Activated T-cell treated with anti-CD3 and anti-CD28 coated beads, Interleukin-2, amount 50 U/mL, for 72 hours (primary cell): ENCODE measurements at places on chromosomes 2 and 18. TPM values are rescaled to one million over a fixed set of nuclear protein-coding genes. Genes with fewer than 3 reads are reported as not detected.

- no peak for DNase-seq
Measured at GRCh38 chr2:212548455-212548819, 9.8 kb upstream of the ERBB4 start.

- no peak for DNase-seq
Measured at GRCh38 chr2:70926042-70926441, 9.7 kb upstream of the ATP6V1B1 start.

DNA sequence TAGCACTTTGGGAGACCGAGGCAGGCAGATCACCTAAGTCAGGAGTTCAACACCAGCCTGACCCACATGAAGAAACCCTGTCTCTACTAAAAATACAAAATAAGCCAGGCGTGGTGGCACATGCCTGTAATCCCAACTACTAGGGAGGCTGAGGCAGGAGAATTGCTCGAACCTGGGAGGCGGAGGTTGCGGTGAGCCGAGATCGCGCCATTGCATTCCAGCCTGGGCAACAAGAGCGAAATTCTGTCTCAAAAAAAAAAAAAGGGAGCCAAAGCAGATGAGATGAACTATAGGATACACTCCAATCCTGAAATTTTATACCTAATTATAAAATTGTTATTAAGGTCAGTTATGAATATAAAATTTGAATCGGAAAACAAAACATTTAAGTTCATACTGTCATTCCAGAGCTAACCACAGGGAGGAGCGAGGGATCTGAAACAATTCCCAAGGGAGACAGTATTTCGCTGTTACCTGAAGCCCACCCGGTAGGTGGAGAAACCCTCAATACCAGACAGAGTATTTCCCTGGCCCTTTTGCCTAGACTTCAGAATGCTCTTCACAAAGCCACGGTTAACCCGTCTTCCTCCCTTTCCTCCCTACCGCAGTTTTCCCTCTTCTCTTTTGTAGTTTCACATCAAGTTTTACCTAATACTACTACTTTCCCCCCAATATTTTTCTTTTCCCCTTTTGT, 1.4 kb downstream of the PPM1G start:
- no peak for DNase-seq

- DNase-seq: no peak
Measured at GRCh38 chr2:95669441-95669991, 77.7 kb downstream of the TRIM43 start.

GRCh38 chr2:43605851-43606250, 10.0 kb upstream of the THADA start:
- no peak for DNase-seq

The RAPH1 gene
- 3.7 TPM for total RNA-seq

DNA sequence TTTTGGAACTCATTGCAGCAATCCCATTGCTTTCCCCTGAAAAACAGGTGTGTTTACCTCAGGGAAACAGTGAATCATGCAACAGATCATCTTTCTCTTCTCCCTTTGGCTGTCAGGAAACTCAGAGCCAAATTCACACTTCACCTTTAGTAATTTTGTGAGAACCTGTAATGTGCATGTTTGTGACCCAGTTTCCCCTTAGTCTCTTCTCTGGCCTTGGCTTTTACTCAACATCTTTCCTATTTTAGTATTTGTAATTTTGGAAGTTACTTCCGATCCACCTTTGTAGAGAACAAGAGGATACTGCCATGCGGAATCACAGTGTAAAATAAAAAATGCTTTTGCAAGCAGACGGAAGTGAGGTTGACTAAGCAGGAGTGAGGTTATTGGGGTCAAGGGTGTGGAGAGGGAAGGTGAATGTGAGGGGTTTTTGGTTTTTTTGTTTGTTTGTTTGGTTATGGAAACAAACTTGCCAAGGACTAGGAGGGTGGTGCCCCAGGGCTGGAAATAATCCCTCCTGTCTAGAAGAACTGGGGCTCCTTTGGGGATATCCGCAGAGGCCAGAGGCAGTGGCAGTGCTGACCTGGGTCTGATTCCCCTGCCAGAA, 14.0 kb downstream of the ASPRV1 start:
- no peak for DNase-seq

DNA sequence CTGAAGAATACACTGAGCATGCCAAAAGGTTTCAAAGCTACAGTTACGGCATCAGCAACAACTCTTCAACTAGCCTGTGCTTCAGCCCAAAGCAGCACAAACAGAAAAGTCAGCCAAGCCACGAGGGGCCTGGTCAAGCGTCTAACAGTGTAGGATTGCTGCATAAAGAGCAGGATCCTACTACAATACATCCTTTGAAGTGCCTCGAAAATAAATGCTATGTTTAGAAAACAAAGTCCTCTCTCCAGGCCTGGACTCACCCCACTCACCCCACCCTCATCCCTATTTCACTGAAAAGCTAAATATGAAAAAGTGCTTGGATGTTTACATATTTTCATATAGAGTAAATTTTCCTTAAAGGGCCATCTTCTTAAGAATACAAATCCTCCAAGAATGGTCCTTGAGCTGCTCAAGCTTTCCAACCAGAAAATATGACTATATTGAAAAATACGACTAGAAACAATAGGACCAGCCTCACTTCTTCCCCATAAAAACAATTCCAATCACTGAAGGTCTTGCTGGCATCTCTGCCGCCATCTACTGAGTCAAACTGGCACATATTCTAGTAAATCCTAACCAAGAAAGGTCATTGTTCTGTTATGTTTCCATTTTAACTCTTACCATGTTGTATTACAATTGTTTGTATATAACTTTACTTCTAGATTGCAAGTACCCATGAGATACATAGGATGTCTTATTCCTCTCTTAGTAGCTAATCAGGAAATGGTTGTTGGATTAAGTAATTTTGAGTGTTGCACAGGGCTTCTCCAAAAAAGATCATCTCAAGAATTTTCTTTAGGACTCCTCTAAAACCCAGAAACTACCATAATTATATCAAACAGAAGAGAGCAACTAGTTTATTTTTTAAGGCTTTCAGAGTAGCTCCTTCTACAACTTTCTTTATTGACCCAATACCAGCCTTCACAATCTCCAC, 63.6 kb downstream of the CLHC1 start:
- DNase-seq: peak; percentile 27

The MEIS1 gene
- total RNA-seq: 0.34 TPM

- no peak for DNase-seq
Measured at GRCh38 chr2:186599186-186599778, 9.4 kb downstream of the ITGAV start.

GRCh38 chr2:239831861-239832489, 193.2 kb downstream of the NDUFA10 start:
- DNase-seq: no peak

The OR6B2 gene
- total RNA-seq: not detected

The LRRC30 gene
- total RNA-seq: not detected
